ENCODE measurements at places on chromosomes 5 and 9.
A peak's percentile ranks its signal among the peaks of the same experiment; 100 is the strongest.

DNA sequence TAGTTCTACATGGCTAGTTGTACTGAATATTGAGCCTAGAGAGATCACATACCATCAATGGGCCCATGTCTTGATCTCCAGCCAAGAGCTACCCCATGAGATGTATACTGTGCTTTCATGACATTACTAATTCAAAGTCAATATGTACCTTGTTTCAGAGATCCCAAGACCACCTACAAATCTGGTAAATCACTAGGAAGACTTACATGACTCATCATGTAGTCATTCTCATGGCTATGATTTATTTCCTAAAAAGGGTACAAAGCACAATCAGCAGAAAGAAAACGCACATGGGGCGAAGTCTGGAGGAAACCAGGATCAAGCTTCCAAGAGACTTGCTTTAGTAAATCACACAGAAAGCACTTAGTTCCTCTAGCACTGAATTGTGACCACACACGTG, 103.0 kb downstream of the PCSK5 start:
- no peak for DNase-seq

DNA sequence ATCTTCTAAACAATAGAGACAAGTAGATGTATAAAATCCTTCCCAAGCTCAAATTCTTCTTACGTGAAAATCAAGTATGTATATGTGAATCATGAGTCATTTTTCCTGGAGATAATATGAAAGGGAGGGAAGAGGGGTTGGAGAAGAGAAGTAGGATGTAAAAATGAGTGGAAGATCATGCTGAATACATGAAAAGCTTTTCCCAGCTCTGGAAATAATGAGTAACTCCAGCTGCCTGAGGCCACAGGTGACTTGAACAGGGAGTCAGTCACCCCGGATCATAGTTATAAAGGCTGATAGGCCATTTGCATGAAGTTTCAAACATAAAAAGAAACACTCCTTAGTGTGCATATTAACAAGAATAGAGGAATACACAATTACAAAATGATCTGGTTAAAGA, 486.7 kb downstream of the EFNA5 start:
- DNase-seq: no peak

GRCh38 chr9:7103771-7104170, 346.0 kb downstream of the KDM4C start:
- DNase-seq: no peak

GRCh38 chr5:124843596-124843899, 97.1 kb upstream of the ZNF608 start:
- no peak for DNase-seq

DNA sequence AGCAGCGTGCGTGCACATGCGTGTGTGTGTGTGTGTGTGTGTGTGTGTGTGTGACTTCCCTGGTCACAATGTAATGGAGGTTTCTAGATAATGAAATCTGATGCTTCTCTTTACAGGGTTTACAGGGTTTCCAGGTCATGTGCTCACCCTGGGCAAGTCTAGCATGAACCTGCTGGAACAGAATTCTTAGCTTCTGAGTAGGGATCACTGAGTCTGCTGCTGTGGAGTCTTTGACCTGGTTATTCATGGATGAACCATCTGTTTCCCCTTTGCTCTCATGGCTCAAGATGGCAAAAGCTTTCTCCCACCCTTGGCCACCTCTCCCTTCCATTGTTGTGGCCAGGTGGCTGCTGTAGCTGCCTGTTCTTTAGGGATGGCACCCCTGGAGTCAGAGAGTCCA, 111.6 kb upstream of the SHB start:
- no peak for DNase-seq

DNA sequence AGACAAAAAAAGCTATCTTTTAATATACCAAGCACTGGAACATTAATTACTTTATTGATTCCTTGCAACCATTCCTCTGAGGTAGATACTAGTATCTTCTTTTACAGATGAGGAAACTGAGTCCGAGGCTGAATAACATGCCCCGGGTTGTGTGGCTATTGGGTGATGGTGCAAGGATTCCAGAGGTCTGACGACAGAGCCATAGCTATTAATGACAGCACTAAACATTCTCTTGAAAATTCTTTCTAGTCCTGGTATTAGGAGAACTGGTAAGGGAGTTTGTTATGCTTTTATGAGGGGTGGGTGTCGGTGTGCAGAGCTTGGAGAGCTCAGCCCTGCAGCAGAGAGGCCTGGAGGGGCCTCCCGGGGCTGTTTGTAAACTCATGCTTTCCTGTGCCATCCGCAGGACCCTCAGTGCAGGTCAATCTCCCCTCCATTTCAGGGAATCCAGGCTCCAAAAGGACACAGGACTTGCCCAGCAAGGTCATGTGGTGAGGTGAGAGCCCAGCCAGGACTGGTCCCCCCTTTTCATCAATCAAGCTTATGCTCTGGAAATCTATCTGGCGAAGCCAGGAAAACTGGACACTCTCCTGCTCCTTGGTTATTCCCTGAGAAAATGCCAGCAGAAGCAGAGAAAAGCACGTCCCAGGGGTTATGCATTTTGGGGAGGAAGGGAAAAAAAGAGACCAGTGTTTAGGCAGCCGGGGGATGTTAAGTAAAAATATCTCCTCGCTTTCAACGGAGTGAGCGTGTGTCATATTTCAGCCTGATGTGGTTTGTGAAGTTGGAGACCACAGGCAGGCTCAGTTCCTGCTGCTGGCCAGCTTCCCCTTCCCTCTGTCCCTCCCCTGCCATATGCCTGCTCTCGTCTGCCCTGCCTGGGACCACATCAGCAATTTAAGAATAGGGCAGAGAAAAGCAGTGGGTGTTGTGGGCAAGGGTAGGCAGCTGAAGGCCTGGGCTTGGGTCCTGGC, 3.7 kb downstream of the GSN start:
- no peak for DNase-seq

GRCh38 chr9:108058135-108058814, 568.7 kb upstream of the KLF4 start:
- DNase-seq: no peak

DNA sequence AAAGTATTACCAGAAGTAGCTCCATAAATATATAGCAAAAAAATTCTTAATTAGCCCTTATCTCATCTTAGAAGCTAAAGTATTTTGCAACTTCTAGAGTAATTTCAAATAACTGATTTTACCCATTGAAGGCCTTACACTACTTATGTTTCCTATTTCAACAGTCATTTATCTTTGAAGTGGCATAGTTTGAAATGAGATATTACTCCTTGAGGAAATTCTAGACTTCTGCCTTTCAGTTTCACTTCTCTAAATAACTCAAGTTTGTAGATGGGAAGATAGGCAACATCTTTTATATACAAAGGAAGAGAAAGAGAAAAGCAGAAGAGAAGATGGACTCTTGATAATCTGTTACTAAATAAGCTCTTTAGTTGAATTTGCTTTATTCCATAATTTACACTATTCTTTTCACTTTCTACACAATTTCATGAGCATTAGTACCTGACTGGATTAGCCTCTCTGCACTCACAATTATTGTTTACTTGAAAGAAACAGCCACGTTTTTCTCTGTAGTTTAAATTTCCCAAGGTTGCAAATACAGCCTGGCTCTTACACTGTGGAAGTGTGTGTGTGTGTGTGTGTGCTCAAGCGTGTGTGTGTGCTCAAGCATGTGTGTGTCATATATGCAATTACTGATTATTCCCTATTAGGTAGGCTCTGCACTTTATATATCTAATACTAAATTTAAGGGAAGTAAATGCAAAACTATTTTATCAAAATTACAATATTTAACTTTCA, 60.6 kb upstream of the EMB start:
- peak; percentile 34 for DNase-seq

DNA sequence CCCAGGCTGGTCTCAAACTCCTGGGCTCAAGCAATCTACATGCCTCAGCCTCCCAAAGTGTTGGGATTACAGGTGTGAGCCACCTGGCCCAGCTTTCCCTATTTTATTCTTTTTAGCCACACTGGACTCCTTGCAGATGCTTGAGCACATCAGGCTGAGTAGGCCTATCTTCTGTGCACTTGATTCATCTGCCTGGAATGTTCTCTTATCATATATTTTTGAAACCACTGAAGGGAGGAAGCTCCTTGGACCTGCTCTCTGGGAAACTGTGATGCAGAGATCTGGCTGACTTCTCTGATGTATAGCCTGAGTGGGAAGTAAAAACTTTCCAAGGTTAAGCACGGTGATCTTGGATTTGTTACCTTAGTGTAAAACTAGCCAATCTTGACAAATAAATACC, 6.5 kb upstream of the MAT2B start:
- no peak for DNase-seq

DNA sequence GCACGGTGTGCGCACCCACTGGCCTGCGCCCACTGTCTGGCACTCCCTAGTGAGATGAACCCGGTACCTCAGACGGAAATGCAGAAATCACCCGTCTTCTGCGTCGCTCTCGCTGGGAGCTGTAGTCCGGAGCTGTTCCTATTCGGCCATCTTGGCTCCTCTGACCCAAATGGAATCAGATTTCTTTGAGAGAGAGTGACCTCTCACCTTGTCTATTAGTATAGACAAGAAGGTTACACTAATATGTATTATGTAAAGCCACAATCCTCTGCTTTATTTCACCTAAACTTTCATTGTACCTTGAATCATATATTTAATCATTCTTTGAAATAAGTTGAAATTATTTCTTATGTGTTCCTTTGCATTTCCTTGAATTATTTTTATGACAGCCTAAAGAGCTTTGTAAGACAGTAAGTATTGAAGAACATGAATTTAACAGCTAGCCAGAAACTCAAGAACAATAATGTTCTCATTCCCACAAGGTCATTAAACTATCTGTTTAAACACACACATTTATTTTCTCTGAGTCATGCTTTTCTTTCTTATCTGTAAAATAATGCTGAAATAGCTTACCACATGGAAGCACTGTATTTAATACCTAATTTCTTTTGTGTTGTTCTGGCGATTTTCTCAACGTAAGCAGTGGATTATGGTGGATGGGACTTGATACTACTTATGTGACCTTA, 91.8 kb upstream of the DMRTA1 start:
- DNase-seq: no peak

GRCh38 chr5:153619771-153620170, 129.3 kb downstream of the GRIA1 start:
- no peak for DNase-seq

DNA sequence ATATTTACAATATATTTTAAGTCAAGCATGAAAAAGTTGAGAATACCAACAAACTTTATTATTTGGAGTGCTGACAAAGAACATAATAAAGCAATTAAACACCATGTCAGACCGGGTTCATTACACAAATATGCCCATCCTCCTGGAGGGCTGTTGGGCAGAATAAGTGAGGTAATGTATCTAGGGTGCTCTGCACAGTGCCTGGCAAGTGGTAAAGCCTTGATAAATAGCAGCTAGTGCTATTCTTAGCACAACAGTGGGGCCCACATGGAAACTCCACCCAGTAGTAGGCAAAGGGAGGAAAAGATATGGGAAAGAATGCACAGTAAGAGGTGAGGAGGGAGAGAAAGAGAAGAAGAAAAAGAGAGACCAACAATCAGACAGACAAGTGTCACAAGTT, 97.7 kb downstream of the SLC1A3 start:
- no peak for DNase-seq

DNA sequence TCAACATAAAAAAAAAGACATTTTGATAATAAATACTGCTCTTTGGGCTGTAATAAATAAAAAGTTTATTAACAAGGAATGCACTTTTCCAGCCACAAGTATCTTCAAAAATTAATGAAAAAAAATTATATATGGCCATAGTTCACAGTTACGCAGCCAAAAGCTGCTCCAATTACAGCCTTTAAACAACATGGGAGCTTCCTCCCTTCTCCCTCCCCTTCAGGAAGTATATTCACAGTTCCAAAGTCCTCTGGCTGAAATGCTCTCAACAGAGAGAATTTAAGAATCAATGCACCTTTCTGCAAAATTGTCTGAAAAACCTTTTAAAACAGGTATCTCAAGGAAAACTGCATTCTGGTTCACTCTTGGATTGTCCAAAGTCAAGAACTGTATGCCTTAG, 5.9 kb downstream of the PLK2 start:
- DNase-seq: no peak

GRCh38 chr9:80957801-80958200, 731.5 kb downstream of the TLE1 start:
- no peak for DNase-seq
